ENCODE measurements at places on chromosomes 13 and 19.

- DNase-seq = no peak
Measured at GRCh38 chr13:40215747-40216146, 450.7 kb downstream of the FOXO1 start.

DNA sequence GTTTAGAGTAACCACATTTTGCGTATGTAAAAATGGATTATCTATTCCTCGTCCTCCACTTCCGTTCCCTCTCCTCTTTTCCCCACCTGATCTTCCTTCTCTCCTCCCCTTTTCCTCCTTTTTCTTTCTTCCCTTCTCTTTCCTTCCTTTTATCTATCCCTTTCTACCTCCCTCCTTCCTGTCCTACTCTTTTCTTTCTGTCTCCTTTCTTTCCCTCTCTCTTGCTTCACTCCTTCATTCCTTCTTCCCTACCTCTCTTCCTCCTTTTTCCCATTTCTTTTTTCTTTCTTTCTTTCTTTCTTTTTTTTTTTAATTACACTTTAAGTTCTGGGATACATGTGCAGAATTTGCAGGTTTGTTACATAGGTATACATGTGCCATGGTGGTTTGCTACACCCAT is 688.4 kb upstream of the GPC6 start:
- no peak for DNase-seq

DNA sequence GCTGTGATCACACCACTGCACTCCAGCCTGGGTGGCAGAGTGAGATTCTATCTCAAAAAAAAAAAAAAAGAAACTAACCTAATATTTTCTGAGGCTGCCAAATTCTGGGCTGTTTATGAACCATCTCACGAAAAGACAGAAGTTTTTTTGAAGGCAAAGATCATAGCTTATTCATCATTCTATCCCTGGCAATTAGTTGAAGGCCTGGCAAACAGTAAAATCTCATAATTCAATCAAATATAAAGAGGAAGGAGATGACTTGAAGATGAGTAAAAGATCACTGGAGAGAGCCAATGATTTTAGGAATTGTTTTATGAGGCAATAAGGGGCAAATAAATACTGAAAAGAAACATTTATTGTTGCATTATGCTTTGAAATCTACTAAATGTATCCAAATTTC is 216.5 kb downstream of the DCLK1 start:
- no peak for DNase-seq

DNA sequence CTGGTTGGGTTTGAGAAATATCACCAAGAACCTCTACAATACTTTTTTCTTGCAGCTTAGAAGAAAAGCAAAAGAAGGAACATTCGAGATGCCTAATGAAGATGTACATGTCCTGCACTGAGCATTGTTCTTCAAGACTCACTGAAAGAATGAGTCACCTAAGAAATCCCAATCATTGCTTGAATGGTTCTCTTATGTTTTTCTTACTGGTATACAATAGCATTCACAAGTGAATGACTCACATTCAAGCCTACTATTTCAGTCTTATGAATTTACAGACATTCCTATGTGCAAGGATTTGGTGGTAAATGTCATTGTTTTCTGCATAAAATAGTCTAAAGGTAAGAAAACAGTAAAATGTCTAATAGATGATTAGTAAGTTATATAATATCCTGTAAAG is 594.6 kb downstream of the PCDH9 start:
- no peak for DNase-seq

DNA sequence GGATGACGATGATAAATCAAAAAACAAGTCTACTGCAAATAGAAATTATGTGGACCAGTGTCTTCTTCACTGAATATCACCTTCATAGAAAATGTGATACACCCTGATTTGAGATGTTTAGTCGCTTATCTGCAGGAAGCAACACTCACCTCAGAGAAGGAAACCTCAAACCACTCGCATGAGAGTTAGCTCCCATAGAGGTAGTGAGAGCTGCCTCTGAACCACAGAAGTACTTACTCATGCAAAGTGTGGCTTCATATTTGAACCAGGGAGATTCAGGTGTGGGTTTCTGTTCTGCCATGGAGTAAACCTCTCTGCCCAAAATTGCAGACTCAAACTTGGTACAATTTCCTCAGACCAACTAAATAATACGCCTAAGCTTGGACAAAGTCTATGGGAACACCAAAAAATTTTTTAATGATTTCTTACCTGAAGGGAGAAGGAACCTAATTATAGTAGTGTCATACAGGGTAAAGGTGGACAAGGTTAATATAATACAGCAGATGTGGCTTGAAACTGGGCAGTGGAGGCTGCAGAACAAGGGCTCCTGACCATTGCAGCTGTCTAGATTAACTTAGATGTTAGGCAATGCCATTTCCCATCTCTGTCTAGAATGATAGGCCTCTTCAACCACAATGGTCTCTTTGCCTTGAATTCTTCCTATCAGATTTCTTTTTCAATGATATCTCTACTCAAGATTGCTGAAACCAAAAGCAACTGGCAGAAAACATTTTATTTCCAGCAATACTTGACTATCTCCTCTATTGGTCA is 29.6 kb upstream of the RCBTB2 start:
- no peak for DNase-seq

DNA sequence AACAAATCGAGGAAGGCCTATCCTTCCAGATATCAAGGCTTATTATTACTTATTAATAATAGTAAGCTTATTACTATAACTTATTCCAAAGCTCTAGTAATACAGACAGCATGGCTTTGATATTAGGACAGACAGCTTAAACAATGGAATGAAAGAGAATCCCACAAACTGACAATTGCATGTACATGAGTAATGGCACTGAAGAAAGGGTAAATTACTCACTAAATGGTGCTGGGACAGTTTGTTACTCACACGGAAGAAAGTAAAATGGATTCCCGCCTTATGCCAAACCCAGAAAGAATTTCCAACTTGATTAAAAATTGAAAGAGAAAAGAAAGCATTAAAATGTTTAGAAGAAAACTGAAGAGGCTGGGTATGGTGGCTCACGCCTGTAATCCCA is 60.3 kb downstream of the MIPEP start:
- DNase-seq = peak; percentile 54

DNA sequence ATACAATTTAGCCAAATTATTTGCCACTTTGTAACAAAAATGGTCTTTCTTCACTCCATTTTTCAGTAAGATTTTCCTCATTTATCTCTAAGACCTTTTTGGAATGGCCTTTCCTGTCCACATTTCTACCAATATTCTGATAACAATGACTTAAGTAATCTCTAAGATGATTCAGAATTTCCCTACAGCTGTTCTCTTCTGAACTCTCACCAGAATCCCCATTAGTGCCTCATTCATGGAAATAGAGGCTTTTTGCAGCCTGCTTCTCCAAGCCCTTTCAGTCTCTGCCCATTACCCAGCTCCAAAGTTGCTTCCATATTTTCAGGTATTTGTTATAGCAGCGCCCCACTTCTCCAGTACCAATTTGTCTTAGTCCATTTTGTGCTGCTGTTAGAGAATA is 867.0 kb downstream of the GPC5 start:
- no peak for DNase-seq

- no peak for DNase-seq
Measured at GRCh38 chr13:109293166-109293565, 493.2 kb downstream of the IRS2 start.

DNA sequence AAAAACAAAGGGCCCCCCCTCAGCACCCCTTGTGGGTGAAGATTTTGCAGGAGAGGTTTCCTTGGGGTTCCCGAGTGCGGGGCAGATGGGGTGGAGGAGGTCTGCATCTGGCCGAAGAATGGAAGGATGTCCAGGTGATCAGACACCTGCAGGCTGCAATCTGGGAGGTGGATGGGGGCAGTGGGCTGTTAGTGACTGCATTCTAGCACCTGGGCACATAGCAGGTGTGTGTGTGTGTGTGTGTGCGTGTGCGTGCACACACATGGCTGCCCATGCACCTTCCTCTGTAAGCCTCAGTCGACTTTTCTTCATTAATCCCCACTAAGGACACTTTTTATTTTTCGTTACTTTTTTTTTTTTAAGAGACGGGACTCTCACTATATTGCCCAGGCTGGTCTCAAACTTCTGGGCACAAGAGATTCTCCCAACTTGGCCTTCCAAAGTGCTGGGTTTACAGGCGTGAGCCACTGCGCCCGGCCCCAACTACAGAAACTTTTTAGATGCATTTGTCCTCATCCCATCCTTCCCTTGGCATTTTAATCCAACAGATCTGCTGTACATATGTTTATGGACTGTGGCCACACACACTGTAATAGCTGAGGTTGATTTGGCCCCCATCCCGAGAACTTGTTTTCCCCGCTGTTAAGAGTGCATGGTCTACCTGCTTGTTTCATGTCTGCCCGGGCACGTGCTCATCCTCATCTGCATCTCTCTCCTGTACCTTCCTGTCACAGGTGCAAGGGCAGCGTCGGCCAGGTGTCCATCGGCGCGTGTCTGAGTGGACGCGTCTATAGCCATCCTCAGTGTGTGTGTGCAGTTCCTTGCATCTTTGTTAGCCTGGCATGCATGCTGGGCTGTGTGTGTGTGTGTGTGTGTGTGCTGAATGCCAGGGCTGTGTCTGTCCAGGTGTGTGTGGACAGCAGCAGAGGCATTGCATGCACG is 731 bp downstream of the MAG start:
- DNase-seq = no peak

GRCh38 chr19:41707502-41707812 is 969 bp upstream of the CEACAM5 start:
- DNase-seq = no peak

GRCh38 chr19:7888826-7889217 is 512 bp downstream of the LRRC8E start:
- DNase-seq = no peak

DNA sequence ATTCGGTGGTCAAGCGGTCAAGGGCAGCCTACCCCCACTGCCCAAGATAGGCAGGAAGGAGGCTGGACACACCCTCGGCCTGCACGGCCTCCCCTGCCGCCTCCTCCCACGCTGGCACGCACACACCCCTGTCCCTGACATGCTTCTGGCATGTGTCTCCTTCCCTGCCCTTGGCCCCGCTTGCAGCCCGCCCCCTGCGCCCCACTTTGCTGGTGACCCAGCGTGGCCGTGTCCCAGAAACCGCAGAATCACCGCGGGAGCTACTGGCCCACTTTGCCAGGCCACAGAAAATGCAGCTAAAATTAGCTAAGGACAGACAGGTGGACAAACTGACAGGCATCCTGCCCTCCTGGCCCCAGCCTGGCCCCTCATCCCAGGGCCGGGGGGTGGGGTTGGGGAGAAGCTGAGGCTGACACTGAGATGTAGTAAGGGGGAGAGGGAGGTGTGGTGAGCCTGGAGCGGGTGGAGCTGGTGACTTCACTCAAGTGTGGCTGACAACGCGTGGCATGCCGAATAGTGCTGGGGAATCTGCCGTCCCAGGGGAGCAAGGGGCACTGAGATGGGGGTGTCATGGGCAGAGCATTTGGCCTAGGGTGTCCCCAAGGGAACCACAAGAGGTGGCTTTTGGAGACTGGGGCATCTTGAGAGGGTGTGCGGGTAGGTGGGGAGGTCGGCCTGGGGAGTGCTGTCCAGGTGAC is 2.4 kb downstream of the SHANK1 start:
- no peak for DNase-seq

DNA sequence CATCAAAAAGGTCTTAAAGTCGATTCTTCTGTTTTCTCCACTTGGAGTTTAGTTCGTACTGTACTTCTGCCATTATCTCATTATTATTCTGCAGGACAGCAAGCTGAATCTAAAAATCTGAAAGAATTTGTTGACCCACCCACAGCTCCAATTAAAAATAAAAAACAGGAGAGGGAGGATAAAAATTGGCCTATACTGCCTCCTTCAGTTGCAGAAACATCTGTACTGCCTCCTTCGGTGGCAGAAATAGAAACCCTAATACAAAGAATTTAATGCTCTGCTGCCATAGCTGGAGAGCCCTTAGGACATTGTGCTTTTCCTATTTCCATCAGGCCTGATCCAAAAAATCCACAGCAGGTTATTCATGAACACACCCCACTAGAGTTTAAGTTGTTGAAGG is 9.8 kb downstream of the ZNF350 start:
- DNase-seq = no peak

DNA sequence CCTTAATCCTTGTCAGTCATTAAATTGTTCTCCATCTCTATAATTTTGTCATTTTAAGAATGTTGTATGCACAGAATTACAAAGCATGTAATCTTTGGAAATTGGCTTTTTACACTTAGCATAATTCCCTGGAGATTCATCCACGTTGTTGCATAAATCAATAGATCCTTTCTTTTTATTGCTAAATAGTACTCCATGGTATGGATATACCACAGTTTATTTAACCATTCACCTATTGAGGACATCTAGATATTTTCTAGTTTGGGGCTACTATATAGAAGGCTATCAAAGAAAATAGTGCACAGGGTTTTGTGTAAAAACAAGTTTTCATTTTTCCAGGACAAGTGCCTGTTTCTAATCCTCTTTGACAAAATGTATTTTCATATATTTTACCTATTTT is 523.6 kb upstream of the KLF12 start:
- DNase-seq = no peak

DNA sequence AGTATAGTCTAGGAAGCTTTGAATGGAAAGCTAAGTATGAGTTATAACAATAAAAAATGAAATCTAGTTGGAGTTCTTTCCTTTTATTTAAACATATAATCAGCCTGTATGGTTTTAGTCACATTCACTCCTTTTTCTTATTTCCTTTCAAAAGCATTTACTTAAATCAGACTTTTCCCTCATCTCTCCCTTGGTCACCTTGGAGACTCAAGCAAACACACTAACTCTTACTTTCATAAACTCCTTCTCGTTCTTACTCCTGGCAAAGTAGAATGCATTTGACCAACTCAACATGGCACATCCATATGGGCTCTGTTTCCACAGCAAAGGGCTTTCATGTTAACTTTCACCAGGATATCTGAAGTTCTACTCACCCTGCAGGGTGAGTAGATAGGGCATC is 400.0 kb downstream of the LMO7 start:
- no peak for DNase-seq

DNA sequence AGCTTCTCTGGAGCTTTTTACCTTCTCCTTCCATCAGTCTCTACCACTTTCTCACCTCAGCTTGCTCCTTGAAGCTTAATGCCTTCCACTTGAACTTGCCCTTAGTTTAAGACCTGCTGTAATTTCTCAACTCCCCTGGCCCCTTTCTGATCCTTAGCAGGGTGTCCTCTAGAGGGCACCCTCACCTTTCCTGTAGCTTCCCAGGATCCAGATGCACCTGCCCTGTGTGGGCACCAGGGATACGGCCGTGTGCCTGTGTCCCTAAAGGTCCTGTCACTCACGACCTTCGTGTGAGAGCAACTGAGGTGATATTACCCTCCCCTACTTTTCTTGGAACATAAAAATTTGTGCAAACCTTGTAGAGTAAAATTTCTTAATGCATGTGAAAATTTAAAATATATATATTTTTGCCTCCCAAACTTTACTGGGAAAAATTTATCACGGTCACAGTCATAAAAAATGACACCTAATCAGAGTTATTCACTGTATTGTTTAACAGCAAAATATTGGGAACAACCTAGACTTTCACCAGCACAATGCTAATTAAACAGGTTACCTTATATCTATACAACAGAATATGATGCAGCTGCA is 46.4 kb downstream of the PSG3 start:
- peak; percentile 44 for DNase-seq
